Inflammatory macrophage treated with lipopolysaccharide for 1 hour (primary cell): ENCODE measurements at places on chromosomes 5 and 9.
A peak's percentile ranks its signal among the peaks of the same experiment; 100 is the strongest.

DNA sequence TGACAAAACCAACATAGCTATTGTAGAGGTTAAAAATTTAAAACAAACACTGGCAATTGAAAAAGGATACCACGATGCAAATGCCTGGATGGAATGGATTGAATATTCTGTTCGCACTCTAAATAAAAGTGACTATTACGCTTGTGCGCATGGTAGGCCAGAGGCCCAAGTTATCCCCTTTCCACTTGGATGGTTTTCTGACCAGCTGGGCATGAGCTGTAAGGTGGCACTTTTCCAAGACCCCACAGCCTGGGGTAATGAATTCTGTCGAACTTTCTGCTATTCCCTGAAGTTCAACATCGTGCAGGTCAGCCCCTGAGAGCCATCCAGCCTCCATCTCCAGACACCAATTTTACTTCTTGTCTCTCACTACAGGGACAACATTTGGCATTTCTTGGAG is 5.4 kb upstream of the RNF180 start:
- no peak for DNase-seq

DNA sequence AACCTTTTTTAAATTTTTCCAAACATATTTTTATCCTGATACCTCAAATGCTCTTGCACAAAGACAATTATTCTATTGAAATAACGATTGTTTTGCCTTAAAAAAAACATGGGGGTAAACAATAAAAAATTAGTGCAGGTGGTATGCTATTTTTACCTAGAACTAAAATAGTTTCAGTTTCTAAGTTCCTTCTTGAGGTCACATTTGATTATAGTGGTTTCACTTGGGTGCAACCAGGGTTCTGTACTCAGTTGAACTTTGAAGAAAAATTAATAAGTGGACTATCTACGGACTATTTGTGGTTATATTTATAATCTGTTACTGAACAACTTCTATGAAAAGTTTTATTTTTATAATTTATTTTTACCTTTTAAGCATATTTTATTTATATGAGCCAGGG is 387.1 kb upstream of the IZUMO3 start:
- no peak for DNase-seq

DNA sequence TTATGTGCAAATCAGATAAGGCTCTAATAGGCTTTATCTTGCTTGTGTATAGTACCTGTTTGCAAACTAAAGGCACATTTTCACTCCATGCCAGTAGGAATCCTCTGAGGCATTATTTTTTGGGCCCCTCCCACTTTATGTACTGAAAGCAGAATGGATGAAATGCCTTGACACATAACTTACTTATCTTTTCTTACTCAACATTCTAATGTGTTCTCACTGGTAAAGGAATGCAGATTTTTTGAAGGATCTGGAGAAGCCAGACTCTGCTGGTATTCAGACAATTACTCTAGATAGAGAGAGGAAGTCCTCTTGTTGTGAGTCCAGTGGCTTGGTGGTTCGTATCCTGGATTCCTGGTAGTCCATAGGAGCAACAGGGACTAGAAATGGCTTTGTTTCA is 336.7 kb downstream of the CCDC171 start:
- no peak for DNase-seq

DNA sequence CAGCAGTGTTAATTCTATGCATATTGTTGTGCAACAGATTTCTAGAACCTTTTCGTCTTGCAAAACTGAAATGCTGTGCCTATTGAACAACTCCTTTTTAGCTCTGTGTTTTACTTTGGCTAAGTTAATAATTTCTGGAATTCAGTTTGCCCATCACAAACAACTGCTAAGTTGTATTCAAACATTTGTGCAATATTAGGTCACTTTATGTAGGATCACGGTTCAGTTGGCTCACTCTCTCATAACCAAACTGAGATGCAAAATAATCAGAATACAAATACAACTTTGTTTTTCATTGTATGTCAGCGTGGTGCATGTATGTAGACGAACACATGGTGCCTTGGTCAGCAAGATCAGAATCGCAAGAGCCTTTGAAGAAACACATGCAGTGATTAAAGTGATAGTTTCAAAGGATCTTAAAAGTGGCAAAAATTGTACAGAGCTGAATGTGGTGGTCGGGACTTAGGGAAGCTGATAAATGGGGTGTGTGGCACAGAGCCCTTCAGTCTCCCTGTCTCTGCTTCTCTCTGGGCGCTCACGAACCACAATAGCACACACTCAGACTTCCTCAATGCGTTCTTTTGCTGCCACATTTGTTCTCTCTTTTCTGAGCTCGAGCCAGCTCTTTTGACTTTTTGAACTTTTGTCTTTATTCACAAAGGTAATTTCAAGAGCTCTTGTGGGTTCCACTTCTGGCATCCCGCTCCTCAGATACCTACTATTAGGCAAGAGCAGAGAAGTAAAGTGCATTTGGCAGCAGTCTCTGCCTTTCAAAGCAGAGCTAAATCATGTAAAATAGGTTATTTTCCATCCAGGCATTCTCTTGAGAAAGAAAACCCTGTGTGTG is 112.4 kb upstream of the CTSL start:
- no peak for DNase-seq

GRCh38 chr9:132160802-132161742 is 786 bp upstream of the NTNG2 start:
- DNase-seq = peak; percentile 52

GRCh38 chr5:156191547-156191946 is 135.4 kb upstream of the SGCD start:
- no peak for DNase-seq

- DNase-seq = no peak
Measured at GRCh38 chr5:170169996-170170395, 62.8 kb upstream of the C5orf58 start.

DNA sequence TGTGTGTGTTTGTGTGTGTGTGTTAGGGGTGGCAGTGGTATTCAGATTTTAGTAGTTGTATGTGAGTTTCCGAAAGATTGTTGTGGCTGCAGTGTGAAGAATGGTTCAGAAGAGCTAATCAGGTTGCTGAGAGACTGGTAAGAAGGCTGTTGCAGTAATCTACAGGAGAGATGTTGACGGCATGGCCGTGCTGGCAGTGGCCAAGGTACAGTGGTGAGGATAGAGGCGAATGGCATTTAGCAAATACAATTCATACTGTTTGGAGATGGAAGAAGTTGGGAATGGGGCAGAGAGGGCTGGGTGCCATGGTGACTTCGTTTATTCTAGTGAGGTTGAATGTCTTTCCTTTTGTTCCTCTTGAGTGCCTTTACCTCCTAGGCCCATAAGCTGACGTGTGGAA is 77.5 kb upstream of the SPATA31D4 start:
- DNase-seq = no peak

GRCh38 chr9:13128266-13128860 is 151.1 kb downstream of the MPDZ start:
- DNase-seq = no peak

GRCh38 chr9:72888067-72888466 is 64.8 kb downstream of the ALDH1A1 start:
- no peak for DNase-seq

DNA sequence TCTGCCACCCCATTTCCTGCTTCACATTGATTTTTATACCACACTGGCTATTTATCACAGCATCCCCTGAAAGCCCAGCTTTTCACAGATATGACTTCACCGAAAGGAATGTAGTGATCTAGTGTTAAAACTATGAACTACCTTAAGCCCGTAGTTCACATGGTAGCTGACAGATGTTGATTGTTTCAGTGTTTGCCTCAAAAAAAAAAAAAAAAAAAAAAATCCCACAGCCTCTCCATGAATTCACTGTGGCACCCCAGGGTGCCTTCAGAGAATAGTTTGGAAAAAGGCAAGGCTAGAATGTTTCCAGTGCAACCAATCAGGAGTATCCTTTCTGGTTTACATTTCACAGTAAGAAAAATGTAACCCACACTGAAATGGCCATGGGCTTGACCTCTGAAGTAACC is 37.1 kb downstream of the GLIS3 start:
- no peak for DNase-seq

DNA sequence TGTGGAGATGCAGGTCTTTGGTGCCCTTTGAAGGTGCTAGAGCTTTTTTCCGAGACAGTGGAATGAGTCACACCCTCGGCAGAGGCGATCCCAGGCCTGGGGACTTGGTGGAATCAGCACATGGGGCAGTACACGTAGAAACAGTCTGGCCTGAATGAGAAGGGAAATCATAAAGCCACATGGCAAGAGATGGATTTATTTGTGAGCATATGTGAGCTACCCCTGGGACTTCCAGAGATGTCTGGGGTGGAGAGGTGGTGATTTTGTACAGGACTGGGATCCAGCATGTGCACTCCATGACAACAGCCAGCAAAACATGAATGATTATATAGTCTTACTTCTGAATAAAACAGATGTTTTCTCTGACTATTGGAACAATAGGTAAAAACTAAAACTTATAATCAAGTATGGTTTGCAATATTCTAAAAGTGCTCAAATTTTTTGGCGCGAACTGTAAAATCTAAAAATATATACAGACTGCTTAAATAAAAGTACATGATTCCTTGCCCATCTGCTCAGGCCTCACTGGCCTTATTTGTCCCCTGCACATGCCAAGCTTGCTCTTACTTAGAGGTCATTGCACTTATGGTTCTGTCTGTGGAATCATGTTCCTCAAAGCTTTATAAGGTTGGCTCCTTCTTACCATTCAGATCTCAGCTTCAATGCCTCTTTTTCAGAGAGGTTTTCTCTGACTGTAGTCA is 54.7 kb upstream of the SMARCA2 start:
- no peak for DNase-seq

DNA sequence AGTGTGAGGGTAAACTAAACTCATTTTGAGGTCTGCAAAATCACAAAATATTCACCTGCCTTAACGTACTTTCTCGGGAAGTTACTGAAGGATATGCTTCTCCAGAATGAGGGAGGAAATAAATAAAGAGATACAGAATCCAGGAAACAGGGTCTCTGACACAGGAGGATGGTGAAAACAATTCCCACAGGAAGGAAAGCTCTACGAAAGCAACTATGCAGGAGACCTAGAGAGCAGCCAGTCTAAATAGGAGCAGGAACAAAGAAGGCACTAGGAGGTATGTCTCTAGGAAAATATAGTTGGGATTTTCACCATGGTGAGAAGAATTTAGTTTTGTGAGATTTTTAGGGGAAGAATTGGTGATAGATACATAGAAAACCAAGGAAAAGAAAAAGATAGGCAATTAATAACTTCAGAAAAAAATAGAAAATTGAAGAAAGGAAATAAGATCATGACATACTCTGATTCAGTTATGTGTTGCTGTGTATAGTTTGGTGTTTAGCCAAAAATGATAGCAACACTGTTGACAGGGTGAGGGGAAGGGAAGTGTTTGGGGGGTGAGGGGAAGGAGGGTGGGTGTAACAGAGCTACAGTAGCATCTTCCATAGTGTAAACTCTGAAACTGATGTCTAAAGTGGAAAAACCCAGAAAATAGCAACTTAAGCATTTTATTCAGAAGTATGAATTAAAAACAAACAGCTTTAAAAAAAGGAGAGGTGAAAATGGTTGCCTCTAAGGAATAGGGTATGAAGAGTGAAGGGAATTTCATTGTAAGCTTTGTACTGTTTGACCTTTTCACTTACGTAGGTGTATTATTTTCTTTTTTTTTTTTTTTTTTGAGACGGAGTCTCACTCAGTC is 9.8 kb downstream of the GPR21 start:
- DNase-seq = no peak

DNA sequence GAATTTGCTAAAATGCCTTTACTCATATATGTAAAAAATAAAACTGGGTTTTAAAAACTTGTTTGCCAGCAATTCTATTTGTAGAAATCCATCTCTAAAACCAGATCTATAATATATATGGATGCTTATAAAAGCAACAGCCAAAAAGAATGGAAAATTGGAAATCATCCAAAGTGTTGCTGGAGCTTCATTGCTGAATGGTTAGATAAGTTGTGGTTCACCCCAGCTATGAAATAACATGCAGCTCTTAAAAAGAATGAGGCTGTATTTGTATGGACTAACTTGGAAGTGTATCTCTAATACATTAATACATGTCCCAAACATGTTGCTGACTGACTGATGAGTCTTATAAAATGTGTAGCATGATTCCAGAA is 76.2 kb downstream of the STK10 start:
- DNase-seq = no peak

GRCh38 chr9:135503371-135504261 is 3.1 kb downstream of the MRPS2 start:
- DNase-seq = no peak

DNA sequence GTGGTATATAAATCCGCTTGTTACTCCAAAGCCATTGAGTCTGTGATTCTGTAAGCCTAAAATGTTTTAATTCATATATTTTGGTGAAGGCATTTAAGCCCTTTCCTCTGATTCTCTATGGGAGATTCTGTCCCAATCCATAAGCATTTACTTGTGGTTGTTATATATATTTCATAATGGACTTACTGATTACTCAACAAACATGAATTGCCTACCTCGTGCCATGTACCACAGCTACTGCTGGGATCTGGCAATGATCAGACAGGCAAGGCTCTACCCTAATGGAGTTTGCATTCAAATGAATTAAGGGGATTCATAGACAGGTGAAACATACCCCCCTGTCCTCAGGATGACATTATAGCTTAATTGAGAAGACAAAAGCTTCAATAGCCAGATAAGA is 54.5 kb downstream of the C9orf152 start:
- peak; percentile 32 for DNase-seq

DNA sequence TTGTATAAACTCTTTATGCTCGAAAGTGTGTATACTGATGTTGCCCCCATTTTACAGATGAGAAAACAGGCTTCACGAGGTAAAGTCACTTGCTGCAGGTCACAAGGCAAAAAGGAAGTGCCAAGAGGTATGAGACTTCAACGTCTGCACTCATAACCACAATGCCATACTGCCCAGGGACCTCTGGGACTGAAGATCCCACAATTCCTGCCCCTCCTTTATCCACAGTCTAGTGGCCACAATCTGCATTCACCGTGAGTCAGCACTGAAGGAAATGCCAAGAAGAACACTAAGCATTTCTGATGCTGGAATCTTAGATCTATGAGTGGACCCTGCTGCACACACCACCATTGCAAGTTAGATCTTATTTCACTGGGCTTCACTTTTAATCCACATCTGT is 37.3 kb downstream of the MED27 start:
- DNase-seq = no peak
